ENCODE measurements at places on chromosomes 3 and 15.
A peak's percentile ranks its signal among the peaks of the same experiment; 100 is the strongest.

GRCh38 chr3:66472313-66473134 is 28.3 kb downstream of the LRIG1 start:
- no peak for DNase-seq

GRCh38 chr15:55168350-55168974 is 28.3 kb downstream of the RSL24D1 start:
- peak; percentile 32 for DNase-seq

DNA sequence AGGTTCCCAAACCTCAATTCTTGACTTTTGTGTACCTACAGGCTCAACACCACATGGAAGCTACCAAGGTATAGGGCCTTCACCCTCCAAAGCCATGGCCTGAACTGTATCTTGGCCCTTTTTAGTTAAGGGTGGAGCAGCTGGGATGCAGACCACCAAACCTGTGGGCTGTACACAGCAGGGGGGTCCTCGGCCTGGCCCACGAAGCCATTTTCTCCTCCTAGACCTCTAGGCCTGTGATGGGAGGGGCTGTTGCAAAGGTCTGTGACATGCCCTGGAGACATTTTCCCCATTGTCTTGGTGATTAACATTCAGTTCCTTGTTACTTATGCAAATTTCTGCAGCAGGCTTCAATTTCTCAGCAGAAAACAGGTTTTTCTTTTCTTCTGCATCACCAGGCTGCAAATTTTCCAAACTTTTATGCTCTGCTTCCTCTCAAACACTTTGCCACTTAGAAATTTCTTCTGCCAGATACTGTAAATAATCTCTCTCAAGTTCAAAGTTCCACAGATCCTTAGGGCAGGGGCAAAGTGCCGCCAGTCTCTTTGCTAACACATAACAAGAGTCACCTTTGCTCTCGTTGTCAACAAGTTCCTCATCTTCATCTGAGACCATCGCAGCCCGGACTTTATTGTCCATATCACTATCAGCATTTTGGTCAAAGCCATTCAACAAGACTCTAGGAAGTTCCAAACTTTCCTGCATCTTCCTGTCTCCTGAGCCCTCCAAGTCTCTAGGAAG is 90.9 kb upstream of the PLXND1 start:
- DNase-seq: no peak

GRCh38 chr15:85407421-85408269 is 27.2 kb downstream of the AKAP13 start:
- DNase-seq: peak; percentile 41

DNA sequence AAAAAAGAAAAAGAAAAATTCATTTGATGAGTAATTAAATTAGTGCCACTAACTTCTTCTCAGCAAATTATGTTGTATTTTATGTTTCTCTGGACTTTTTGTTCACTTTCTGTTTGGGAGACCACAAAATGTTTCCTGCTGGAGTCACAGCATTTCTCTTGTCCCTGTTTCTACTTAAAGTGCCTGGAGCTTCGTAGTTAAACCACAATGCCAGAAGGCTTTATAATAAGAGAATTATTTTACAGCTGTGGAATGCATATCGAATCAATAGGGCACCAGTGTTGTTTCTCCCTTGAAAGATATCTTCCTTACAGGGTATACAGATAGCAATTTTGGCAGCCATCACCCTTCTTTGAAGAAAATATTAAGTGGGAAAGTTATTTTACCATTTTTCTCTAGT is 3.2 kb downstream of the DTWD1 start:
- no peak for DNase-seq

DNA sequence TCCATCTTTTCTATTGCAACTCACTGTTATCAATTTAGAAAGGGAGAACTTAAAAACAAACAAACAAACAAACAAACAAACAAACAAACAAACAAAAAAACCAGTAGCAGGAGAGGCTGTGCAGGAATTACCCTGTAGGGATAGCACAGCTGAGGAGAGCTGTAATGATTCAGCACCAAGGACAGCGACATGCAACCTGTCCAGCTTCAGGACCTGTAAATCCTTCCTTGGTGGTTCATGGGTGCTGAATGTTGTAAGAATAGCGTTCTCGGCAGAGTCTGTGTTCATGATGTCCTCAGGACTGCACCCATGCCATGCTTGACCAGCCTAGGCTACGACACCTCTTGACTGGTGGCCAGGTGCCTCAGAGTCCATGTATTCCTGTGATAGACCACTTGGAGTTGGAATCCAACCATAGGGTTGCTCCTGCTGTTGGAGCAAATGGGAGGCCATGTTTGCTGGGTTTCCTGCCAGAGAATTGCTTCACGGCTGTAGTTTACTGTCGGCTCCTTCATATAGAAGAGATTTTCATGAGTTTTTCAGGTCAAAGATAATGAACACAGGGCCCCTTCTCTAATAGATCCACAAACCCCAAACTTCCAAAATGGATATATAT is 65.9 kb downstream of the CACNA2D3 start:
- no peak for DNase-seq
